ENCODE measurements at places on chromosomes 6 and 20.

DNA sequence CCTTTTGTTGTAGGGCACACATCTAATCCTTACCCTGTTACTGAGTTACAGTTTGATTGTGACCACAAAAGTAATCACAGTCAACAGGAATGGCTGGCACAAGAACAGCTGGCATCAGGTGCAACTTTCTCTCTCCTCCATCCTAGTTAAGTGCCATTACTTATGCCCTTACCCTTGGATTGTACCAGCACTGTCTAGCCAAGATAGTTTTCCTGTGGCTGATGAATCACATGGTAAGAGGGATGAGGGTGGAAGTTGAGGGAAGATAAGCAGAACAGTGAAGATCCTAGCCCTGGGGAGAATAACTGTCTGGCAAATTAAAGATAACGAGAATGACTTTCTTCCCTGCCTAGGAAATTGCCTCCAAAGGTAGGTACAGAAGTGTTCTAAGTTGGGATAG lies 42.0 kb downstream of the RNF217 start:
- no peak for DNase-seq

DNA sequence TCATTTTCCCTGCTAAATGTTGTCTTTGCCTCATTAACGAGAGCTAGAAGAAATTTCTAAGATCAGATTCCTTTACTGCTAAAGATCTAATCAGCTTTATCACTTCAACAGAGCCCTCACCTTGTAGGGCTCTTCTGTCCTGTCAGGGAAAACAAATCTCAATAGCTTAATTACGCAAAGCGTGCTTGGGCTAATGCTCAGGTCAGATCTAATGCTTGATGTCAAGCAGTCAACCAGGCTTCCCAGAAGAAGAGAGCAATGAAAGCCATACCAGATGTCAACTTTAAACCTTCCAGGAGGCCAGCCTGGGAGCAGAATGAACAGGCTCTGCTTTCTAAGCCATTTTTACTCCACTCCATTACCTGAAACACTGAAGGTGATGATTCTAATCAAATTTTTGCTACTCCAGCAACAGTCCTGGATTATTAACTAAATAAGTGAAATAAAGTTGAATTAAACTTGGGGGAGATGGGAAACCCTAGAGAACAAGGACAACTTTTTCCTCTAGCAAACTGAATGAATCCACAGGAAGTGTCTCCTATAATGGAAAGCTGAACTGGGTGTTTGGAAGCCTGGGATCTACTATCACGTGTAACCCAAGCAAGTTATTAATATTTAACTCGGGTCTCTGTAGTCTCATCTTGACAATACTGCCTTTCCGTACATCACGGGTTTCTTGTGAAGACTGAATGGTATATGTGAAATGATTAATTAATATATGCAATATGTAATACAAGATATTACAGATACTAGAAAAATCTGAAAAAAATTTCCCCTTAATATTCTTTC lies 273.7 kb downstream of the PTPRK start:
- no peak for DNase-seq

GRCh38 chr6:148347441-148348054 lies 4.9 kb downstream of the SASH1 start:
- no peak for DNase-seq

DNA sequence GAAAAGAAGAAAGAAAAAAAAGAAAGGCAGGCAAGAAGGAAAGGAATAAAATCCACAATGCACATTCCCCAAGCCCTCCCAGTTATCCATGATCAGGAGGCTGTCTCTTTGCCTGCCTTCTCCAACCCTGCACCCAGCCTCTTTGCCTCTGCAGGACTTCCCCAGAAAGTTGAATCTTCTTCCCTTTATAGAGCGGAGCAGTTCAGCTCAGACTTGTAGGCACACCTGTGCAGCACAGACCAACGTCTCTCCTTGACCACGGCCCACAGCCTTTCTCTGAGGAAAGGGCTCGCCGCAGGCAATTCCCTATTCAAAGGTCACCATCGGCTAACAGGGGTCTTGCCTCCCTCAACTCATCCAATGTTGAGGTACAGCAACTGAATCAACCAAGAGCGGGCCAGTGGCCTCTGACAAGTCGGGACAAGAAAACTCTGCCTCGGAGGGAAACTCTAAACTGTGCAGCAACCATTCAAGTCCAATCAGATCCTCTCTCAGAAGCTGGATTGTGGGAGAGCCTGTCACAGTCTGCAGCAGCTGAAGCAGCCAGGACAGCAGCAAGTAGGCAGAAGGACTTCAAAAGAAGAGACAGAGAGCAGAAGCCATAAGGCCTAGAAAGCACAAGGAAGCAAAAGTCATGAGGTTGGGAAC lies 529.2 kb upstream of the JARID2 start:
- no peak for DNase-seq

- DNase-seq, result no peak
These were observed 1.0 kb downstream of the NCOA7 start for GRCh38 chr6:125791820-125792165.

DNA sequence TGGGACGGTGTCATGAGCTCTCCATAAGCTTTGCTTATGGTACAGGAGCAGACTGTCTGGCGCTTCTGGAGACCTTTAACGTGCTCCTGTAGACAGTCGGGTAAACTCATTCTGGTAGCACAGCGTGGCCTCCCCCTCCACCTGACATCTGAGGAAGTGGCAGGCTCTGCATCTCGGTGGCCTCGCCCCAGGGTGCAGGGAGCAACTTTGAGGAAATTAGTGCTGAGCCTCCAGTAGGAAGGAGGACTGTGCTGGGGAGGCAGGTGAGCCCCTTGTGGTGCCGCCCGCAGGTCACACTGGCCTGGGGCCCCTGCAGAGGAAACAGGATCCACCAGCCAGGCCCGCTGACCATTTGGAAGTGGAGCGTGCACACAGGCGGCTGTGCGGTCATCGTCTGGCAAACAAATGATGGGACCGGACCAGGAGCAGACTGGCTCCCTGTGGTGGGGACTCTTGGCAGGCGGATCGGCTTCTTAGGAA lies 57.9 kb downstream of the SYNJ2 start:
- DNase-seq, result no peak

DNA sequence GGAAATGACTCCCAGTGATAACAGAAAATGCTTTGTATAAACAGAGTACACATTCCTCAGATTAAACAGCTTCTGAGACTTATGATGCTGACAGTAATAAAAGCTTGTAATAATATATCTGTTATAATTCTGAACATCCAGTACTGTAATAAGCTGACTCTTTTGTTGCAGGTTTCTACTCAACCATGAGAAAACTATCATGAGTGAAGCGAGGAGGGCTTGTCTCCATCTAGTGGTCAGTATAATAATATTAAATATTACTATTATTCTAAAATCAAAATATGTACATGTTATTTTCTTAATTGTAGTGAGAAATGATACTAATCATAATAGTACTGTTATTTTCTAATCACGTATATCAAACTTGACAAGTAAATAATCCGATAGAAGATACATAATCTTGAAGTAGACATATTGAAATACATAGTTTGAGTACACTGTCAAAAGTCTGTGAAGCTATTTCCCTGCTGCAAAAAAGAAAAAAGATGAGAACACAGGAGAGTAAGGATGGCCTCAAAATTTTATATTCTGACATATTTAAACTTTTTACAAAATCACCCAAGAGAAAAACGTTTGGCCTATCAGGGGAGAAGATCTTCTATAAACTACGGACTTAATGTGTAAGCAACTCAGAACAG lies 183.1 kb downstream of the MOXD1 start:
- no peak for DNase-seq

- no peak for DNase-seq
These were observed 9.8 kb downstream of the SDC4 start for GRCh38 chr20:45338121-45339030.

DNA sequence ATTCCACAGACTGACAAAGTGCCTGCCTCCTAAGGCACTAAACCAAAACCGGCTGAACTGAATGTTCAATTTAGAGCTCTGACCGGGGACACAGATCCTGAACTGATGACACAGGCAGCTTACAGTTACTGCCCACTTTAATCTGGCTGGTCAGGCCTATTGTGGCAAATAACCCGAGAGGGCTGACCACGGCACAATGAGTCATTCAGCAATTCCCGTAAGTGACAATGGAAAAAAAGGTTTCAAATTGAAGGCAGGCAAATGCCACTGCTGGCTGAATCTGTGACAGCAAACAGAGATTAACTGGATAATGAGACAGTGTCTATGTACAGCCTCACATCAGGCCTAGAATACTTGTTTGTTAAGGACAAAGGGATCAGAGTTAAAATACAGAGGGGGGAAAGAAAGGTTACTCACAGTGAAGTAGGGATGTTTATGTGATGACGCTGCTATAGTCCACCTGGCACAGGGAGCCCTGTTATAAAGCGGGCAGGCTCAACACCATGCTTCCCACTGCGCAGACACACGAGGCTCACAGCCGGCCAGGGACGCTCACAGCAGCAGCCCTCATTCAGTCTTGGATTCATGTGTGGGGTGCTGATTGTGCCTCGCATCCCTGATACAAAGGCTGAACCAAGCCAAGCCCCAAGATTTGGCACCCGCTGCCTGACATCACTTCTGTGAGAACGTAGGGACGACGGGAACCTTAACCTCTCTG lies 54.4 kb downstream of the RTN4IP1 start:
- no peak for DNase-seq
